H1 (cell line): ENCODE measurements at places on chromosomes 7 and 10. TPM values are rescaled to one million over a fixed set of nuclear protein-coding genes. Genes with fewer than 3 reads are reported as not detected.

GRCh38 chr10:75042292-75042974 lies 69.0 kb upstream of the SAMD8 start:
- DNase-seq, result no peak

GRCh38 chr7:149248777-149249176 lies 9.3 kb downstream of the ZNF212 start:
- DNase-seq, result no peak

GRCh38 chr7:76063525-76063924 lies 15.6 kb downstream of the MDH2 start:
- DNase-seq, result no peak

DNA sequence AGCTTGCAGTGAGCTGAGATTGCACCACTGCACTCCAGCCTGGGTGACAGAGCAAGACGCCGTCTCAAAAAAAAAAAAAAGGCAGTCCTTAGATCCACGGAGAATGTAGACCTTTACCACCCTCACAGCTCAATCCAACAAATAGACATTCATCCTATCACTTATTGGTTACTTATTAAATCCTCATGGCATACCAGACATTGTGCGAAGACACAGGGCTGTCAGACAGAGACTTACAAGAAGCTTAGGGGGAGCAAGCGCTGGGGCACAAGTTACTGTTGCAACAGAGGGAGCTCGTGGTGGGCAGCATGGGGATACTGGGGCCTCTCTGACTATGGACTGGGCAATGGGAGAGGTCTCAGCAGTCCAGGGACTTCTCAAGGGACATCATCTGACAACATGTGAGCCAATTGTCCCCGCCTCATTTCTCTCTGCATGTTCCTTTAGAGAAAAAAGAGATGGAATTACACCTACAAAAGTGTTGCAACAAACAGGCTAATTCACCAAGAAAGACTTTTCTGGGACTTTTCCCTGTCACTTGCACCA lies 82.8 kb upstream of the TNS3 start:
- DNase-seq, result no peak

DNA sequence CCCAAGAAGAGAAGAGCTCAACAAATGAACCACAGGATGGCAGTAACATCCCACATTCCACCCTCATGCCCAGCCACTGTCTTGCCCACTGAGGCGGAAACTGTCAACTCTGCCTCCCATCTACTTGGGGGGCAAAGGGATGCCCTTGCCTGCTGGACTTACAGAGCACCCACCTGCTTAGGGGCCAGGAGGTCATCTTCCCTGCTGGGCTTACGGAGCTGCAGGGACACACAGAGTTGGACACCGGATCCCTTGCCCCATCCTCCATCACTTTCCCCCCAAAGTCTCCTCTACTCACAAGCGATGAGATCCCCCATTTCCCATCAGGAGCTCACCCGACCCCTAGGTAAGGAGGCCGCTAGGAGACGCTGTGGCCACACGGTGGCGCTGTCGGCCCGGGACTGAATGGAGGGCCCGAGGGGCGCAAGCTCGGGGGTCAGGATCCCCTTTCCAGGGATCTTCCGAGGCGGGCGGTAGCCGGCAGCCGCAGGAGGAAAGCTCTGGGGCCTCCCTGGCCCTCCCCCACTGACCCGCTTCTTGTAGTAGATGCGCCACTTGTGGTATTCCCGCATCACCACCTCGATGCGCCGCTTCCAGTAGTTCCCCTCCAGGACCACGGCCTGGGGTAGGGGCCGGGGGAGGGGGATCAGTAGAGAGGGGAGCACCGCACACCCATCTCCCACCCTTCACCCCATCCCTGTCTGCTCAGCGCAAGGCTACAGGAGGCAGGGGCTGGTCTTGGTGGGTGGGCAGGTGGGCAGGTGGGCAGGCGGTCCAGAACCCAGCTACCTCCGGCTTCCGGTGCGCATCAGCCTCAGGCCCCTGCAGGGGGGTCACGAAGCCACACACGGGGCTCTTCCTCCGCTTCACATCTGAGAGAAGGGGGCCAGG lies 17.3 kb downstream of the MLXIPL start:
- no peak for DNase-seq

DNA sequence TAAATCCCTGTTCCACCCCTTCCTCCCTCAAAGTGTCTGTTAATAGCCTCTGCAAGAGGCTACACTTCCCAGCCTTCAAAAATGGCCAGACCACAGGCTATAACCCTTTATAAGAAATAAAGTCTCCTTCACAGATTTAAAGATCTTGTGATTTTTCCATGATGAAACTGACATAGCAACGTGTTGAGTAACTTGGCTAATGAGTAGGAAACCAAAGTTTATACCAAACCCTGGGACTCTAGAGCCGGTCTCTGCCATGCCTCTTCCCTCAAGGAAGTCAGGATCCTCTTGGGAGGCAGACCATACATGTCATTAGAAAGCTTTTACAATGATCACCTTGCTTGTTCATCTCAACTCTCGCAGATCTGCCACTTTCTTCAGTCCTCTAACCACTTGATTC lies 44.4 kb downstream of the GRM8 start:
- DNase-seq, result no peak

- no peak for DNase-seq
Measured at GRCh38 chr7:142645777-142646176, 103.5 kb upstream of the PRSS1 start.

DNA sequence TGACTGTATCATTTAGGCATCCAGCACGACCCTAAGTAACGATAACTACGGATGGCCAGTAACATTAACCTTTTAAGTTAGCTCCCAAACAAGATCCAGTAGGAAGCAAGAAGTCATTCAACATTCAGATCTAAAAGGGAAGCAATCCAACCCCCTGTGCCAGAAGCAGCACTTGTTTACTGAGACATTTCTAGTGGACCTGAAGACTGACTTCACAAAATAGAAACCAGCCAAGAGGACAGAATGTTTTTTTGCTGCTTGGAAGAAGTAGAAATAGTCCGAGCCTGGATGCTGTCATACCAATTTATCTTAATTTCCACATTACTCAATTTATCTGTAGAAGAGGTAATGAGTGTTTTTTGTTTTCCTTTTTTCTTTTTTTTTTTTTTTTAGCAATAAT lies 88.0 kb upstream of the CTTNBP2 start:
- no peak for DNase-seq

DNA sequence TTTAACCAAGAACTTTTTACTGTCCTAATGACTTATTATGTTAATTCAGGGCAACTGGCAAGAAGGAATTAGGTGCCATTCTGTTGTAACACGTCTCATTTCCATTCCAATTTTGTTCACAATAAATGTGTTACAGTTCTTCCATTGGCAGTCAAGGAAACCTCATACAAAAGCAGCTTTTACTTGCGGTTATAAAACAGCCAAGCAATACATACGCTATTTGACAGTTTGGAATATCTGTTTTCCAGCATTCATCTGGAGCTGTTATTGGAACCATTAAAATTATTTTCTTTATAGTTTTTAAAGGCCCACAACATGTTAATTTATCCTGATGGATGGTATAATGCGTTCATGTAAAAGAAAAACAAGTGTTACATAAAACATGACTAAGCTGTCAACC lies 33.3 kb downstream of the MTERF1 start:
- DNase-seq, result no peak

- no peak for DNase-seq
Measured at GRCh38 chr10:21437770-21438382, 87.6 kb downstream of the SKIDA1 start.

GRCh38 chr7:35725280-35725680 lies 30.3 kb upstream of the HERPUD2 start:
- DNase-seq, result no peak

DNA sequence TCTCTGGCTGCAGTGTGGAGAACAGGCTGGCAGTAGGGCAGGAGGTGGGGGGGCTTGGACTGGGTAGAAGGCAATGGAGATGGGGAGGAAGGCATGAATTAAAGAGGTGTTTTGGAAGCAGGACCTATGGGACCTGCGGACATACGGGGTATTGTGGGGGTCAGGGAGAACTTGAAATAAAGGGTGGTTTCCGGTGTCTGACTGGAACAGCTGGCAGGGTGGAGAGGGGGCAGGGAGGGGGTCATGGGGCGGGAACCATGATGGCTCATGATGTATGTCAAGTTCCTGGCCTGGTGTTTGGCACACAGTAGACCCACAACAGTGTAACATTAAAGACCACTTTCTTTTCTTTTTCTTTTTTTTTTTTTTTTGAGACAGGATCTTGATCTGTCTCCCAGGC lies 5.5 kb downstream of the LHPP start:
- DNase-seq, result no peak

DNA sequence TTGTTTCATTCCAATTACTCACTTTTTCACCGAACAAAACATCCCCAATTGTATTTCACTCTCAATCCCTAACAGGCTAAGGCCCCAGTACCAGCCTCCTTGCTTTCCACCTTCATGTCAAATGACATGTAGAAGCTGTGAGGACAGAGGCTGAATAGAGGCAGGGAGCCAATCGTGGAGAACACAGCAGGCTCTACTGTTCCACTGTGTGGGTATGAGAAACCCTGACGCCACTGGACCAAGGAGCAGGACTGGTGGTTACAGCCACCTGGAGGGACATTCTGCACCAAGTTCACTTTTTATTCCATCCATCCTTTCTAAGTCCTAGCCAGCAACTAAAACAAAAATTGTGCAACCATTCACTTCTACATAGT lies 502.8 kb downstream of the SORCS1 start:
- no peak for DNase-seq

DNA sequence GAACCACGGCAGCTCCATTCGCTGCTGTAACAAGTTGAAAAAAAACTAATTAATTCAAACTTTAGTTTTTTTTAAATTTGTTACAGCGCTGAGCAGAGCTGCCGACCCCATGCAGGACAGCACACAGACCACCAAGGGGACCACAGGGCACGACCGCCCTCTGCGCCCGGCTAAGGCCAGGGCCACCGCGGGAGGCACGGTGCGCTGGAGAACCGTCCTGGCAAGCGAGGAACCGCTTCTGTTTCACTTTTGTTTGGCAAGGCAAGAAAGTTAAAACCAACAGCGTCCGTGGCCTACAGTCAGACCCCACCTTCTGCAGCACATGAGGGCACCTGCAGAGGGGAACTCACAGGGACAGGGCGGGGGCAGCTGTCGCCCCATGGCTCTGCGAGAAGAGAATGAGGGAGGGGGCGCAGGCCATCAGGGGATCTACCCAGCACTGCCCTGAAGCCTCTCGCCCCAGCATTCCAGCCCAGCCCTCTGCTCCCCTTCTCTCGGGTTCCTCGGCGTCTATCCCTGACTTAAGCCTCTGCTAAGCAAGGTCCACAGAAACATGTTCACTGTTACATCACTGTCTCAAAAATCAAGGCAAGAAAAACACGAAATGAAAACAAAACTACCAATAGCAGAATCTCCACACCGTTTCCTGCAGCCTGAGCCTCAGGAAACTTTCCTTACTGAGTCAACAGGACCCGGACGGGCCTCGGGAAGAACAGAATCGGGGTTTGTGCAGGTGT lies 204.4 kb downstream of the DIP2C start:
- DNase-seq, result no peak

DNA sequence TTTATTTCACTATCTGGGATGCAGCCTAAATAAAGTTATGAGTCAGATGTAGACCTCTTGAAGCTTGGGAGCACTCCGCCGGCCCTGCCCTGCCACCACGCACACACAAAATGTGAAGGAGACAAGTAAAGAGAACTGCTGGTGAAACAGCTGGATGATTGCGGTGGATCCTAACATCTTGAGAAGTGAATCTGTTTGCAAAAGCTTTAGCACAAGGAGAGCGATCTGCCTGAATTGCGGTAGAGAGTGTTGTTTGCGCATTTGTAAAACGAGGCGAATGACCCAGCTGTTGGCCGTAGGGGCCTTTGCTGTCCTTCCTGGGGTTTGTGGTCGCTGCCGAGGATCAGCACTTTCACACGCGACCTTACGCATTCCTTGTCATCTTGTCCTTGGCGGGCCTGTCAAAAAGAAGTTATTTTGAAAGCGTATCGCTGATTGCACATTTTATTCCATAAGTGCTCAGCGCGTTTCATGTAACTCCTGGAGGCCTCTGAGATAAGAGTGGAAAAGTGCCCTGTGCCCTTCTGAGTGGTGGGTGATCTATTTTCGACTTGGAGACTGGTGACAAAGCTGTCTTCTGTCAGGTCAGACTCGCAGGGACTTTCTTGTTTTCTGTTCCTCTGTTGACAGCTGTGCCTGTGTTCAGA lies 40.8 kb downstream of the RBM20 start:
- no peak for DNase-seq

- DNase-seq, result no peak
Measured at GRCh38 chr10:18094793-18095192, 45.4 kb upstream of the CACNB2 start.

GRCh38 chr10:45001381-45002148 lies 842 bp downstream of the ZNF22 start:
- no peak for DNase-seq

DNA sequence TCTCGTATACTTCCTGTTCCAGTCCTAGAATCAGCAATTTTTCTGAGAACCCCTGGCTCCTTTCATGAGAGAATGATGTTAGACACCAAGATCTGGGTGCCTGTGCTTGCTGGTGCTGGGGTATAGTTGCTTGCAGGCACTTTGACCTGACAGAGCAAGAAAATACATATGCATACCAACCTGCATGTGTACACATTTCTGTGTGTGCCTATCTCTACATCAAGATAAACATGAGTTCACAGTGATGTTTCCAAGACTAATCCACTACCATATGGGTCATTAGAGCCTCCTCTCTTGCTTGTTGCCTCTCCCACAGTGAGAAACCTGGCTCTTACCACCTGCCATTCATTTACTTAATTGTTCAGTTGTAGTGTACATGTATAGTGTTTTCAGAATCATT lies 229.1 kb upstream of the IGFBP3 start:
- no peak for DNase-seq

DNA sequence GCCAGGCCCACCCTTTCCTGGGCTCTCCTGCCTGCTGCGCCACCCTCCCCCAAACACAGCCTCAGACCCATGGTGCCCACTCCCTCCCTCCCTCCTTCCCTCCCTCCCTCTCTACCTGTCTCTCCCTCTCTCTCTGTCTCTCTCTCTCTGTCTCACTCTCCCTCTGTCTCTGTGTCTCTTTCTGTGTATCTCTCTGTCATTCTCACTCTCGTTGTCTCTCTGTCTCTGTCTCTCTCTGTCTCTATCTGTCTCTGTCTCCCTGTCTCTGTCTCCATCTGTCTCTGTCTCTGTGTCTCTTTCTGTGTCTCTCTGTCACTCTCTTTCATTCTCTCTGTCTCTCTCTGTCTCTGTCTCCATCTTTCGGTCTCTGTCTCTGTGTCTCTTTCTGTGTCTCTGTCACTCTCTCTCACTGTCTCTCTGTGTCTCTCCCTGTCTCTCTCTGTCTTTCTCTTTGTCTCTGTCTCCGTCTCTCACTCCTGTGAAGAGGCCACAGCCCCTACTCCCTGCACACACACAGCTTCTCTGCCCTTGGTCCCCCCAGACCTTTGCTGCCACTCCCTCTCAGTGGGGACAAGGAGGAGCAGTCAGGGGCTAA lies 51.5 kb downstream of the CALML3 start:
- no peak for DNase-seq

DNA sequence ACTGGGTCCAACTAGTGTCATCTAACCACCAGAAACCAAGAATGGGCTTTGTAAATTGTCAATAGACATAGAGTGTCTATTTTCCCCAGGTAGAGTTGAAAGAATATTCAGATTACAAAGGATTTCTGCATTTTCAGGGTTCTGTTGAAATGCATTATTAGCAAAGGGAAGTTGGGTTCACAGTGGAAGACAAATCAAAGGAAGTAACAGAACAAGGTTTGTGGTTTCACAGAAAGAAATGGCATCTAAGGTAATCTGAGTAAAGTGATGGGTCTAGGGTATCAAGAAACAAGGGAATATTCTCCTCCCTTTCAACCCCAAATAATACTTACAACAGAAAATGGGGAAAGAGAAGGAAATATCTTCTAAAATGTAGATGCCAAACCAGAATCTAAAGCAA lies 25.8 kb downstream of the CEP41 start:
- DNase-seq, result no peak

Gene TLL2
- total RNA-seq, result 3.0 and 3.2 TPM in 2 replicates

Gene PAPSS2
- 20.2 and 23.8 TPM in 2 replicates for total RNA-seq

Gene MKRN1
- 94.6 and 99.6 TPM in 2 replicates for total RNA-seq

Gene CHPF2
- 20.6 and 20.8 TPM in 2 replicates for total RNA-seq
